Cortex of kidney (tissue), 1 donor: ENCODE measurements at places on chromosomes 5 and 9.

DNA sequence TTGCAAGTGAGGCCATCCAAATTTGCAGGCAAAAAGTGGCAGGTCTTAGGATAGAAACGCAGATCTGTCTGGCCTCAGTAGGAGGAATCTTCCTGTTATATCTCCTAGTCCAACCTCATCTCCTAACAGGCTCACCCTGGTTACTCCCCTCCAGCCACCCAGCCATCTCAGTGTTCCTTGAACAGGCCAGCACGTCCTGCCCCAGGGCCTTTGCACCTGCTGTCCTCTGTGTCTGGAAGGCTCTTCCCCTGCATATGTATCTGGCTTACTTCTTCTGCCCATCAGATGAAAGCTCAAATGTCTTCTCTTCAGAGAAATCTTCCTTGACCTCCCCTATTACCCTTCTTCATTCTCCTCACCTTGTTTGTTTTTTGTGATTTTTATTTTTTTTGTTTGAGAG lies 107.3 kb upstream of the ALDH1B1 start:
- no peak for DNase-seq

GRCh38 chr5:138464008-138464387 lies 1.3 kb upstream of the EGR1 start:
- peak; percentile 73 for DNase-seq

GRCh38 chr9:81971727-81972126 lies 16.8 kb upstream of the SPATA31D1 start:
- DNase-seq, result no peak

DNA sequence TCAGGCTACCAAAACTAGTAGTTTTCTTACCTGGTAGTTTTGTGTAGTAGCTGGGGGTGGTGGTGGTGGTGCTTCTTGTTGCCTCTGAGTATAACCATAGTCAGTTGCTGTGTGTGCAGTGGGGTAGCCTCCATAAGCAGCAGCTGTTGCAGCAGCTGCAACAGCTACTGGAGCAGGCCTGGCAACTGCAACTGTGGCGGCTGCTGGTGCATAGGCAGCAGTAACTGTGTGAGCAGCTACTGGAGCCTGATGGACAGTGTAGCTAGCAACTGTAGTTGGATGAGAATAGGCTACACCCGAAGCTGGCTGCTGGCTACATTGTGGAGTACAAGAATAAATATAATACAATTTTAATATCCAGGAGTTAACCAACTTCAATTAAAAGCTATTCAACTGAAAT lies 24.7 kb downstream of the ZFR start:
- DNase-seq, result no peak

DNA sequence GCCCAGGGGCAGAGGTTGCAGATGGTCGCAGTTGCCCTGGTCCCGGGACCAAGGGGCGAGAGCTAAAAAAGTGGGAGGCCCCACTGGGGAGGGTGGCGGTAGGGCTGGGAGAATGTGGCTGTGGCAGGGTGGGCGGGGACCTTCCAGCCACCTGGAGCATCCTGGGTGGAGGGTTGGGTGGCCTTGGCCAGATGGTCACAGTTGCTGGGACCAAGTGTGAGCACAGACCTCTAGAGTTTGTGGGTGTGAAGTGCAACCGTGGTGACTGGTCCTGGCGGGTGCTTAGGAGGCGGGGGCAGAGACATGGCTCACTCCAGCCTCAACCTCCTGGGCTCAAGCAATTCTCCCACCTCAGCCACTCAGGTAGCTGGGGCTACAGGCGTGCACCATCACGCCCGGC lies 5.7 kb upstream of the TRAF2 start:
- DNase-seq, result no peak

GRCh38 chr9:93268551-93269314 lies 84.8 kb downstream of the WNK2 start:
- DNase-seq, result no peak

DNA sequence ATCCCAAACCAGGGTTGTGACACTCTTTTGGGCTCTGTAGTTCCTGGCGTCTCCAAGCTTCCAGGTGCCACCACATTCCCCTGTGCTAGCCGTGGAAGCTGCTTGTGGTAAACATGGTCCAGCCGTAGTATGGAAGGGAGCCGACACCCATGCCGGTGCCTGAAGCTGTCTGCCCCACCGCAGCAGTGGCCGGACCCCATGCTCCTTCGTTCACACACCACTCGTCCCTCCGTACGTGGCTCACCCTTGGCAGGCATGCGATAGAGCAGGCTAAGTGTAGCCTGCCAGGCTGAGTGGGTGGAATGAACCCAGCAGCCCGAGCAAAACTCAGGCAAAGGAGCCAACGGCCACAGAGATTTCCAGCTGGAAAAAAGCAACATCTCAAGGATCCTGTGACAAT lies 2030.4 kb downstream of the EFNA5 start:
- no peak for DNase-seq

DNA sequence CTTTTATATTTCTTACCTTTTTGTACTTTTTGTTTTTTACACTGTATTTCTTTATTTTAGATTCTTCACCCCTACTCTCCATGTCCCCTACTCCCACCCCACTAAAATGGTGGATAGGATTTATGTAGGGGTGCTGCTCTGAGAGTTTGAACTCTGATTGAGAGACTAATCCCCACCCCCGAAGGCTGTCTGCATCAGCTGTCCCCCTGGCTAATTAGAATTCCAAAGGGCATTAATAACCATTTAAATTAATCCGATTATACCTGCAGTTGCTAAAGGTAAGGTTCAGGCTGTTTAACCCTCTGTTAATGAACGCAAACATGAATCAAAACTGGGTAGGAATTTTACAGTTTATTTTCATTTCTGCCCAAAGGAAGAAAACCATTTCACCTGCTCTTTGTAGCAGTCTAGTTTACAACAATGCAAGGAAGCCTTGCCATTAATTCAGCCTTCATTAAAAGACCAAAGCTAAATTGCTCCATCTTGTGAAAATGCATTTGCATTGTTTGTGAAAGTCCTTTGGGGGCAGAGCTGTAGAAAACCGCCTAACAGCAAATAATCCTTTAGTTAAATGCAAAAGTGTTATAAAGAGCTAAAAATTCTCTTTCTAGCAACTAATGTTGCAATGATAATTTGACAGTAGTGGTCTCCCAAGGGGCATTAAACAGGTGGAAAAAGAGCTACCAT lies 71.2 kb downstream of the ZCCHC7 start:
- DNase-seq, result no peak

- DNase-seq, result no peak
Measured at GRCh38 chr5:162824360-162824759, 613.0 kb upstream of the CCNG1 start.
